Stimulated activated CD4-positive, alpha-beta T cell treated with anti-CD3 and anti-CD28 coated beads, Interleukin-2, amount 100 ng/mL, for 24 hours (primary cell): ENCODE measurements at places on chromosomes 4 and X.

DNA sequence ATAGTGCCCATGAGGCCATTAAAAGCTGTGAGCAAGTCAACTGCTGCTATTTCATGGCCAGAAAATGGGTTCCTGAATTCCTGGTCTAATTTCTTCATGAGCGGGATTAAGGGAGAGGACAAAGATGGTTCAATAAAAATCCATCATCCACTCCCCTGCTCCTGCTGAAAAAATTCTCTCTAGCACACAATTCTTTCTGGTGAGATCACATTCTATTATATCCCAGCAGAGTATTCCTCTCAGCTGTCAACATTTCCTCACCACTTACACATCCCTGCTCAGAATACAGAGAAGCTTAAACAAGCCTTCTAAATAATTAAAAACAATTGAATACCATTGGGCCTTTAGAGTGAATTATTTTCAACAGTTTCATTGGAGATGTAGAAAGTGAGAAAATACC, 9.5 kb downstream of the CT47C1 start:
- DNase-seq: no peak

- DNase-seq: no peak
Measured at GRCh38 chr4:211033-211511, 86.8 kb downstream of the ZNF718 start.

DNA sequence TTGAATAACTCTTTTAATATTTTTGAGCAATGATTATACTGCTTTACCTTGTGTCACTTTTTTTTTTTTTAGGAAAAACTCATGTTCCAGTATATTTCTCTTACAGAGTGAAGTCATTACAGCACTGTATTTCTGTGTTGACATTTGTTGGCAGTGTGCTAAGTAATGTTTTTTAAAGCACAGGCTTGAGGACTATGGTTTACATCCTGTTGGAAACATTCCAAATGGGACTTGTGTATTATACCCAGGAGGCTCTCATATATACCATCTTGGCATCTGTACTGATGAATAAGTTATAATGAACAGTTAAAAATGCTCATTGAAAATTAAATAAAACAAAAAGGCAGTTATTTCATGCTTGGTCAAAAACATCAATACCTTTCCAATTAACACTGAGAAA, 33.8 kb downstream of the CEP44 start:
- no peak for DNase-seq

DNA sequence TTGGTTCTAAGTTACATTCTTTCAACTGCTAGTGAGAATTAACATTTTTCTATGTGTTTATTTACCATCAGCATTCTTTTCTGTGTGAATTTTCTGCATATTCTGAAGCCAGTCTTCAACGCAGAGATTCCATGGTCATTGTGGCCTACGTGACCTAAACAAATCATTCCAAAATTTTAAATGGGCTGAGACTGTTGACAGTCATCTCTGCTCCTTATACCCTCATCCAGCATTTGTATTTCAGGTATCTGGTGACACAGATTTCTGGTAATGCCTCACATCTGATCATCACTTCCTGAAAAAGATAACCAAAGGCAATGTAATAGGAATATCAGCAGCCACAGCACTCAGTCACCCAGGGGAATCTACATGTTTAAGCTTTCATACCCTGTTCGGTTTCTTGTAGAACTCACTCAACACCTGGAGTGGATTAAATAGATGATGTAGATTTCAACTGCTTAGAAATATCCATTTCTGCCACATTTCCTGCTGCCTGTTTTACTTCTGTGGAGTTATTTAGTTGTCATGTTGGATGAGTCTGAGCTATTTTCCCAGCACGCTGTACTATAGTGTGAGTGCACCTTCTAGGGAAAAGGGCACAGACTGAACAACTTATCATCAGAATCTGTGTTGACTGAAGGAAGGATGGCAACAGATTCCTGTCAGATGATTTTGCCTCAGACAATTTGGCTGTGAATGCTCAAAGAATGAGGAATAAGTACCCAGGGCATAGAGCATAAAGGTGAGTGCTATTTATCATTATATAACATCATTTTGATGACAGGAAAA, 73.0 kb upstream of the HPGD start:
- DNase-seq: no peak

GRCh38 chrX:68060506-68061205, 372.6 kb downstream of the OPHN1 start:
- DNase-seq: no peak

DNA sequence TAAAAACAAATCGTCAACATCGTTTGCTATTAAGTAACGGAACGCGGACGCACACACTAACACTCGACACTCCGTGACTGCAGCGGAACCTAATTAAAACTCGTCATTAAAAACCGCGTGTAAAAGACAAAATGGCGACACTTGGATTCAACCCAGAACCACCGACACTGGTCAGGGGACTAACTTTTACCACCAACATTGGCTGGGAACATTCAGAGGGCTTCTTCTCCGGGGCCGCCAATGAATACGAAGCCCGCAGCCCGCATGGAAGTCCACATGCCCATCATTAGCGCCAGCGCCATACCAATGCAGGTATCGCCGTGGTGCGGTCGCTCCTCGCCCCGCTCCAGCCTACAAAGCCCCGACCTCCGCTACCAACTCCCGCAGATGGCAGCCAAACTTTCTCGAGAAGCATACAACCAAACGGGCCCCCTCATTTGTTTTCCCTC, 498 bp downstream of the RBMX start:
- DNase-seq: no peak
